Glutamatergic neuron (in vitro differentiated cells): ENCODE measurements at places on chromosomes 2 and 18. TPM values are rescaled to one million over a fixed set of nuclear protein-coding genes. Genes with fewer than 3 reads are reported as not detected.

DNA sequence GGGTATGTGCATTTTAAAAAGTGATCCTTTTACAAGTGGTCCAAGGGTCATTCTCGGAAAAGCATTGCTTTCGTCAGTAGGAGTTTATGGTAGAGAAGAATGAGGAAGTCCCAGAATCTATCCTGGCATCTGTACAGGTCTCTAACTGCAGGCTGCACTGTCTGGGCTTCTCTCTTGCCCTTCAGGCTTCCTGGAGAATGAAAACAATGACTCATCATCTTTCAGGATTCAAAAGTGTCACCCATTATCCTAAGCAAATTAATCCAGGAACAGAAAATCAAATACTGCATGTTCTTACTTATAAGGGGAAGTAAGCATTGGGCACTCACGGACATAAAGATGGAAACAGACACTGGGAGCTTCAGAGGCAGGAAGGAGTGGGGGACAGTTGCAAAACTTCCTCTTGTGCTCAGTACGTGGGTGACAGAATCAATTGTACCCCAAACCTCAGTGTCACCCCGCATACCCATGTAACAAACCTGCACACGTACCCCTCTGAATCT is 60.2 kb upstream of the TXNDC2 start:
- H3K4me3 ChIP-seq, result no peak overlapping the region
- H3K27me3 ChIP-seq, result no peaks in the 10 kb centered on the region
- no peak overlapping the region for H3K27ac ChIP-seq
- no peaks in the 10 kb centered on the region for H3K36me3 ChIP-seq
- H3K4me1 ChIP-seq, result peaks cover 7% of the 10 kb centered on the region

DNA sequence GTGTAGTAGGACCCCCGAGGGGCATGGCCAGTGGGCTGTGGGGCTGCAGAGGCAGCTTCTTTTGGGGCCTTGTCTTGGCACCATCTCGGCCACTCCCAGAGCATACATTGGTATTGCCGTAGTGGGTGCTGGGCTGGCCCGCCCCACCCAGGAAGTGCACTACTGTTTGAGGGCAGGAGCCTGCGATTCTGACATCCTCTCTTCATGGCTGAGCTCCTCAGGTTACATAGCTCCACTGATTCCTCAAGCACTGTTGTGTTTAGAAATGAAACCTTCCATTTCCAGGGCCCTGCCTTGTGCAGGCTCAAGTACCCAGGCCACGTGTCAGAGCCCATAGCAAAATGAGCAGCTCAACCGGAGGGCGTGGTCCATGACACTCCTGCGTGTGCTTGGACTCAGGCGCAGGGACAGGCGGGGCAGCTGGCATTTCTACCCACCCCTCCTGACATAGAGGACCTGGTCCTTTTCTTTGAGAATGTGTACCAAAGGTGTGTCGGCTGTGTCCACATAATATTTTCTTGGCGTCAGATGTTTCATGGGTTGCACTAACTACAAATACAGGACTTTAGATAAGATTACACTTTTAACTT is 67.9 kb downstream of the DGKD start:
- DNase-seq, result no peak
- H3K27ac ChIP-seq, result no peak overlapping the region
- H3K27me3 ChIP-seq, result peaks cover 5% of the 10 kb centered on the region
- no peaks in the 10 kb centered on the region for H3K36me3 ChIP-seq

DNA sequence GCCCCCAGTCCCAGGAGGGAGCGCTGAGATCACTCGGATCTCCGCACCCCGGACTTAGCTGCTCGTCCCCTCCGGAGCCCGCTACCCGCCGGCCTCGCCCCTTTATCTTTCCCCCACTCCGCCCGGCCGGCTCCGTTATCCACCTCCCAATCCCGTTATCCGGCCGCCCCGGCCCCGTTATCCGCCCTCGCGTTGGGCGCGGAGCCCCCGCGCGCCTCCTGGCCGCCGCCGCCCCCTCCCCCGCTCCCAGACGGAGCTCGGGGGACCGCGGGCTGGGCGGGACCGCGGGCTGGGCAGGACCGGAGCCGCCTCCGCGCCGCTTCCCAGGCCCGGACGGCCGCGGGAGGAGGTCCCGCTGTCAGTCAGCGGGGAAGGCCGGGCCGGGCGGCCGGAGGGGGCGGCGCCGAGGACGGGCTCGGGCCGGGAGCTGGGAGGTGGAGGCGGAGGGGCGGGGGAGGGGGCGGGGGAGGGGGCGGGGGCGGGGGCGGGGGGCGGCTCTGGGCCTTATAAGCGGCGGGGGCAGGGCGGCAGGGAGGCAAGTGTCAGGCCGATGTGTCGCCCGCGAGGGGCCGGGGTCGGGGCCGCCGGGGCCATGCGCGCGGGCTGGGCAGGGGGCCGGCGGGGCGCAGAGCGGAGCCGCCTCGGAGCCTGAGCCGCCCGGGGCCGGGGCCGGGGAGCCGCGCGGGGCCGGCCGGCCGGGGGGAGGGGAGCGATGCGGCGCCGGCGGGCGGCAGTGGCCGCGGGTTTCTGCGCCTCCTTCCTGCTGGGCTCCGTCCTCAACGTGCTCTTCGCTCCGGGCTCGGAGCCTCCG is at the start of gene PKDCC:
TSS of gene PKDCC (plus strand) at position 534 of the 811 bp plus-strand sequence. CDS start at position 713, 179 bp downstream.
- peaks cover 33% of the 10 kb centered on the region for H3K4me1 ChIP-seq
- H3K36me3 ChIP-seq, result peaks cover 10% of the 10 kb centered on the region
- H3K4me3 ChIP-seq, result peak within 1 kb of the TSS; percentile 99
- peak within 1 kb of the TSS; percentile 100 for H3K27ac ChIP-seq
- peak; percentile 94 for DNase-seq

COLEC12 gene
- total RNA-seq, result 0.20 TPM

COPS9 gene
- 121 TPM for total RNA-seq

DNA sequence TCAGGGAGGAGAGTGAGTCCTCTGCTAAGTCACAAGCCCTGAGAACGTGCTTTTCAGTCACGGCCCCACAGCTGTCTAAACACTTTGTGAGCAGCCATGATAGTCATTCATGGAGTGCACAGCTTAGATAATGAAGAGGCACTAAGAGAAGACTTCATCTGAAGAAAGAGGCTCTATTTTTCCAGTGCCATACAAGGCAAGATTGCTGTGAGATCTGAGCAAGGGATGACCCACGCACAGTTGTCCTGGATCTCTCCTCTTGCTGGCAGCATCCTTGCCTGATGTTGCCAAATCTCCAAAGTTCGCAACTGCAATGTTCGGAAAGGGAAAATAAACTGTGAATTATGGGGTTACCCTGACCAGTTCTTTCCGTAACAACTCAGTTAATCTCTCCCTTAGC is 418.7 kb downstream of the MEIS1 start:
- DNase-seq, result no peak
- no peak overlapping the region for H3K4me3 ChIP-seq
- H3K27ac ChIP-seq, result no peak overlapping the region
- no peaks in the 10 kb centered on the region for H3K27me3 ChIP-seq

- H3K36me3 ChIP-seq, result no peaks in the 10 kb centered on the region
- H3K4me3 ChIP-seq, result no peak overlapping the region
- peaks cover 8% of the 10 kb centered on the region for H3K4me1 ChIP-seq
- no peak for DNase-seq
Observed at GRCh38 chr18:12958478-12958877, 10.7 kb downstream of the SEH1L start.

DCC gene
- 5.6 TPM for total RNA-seq

DNA sequence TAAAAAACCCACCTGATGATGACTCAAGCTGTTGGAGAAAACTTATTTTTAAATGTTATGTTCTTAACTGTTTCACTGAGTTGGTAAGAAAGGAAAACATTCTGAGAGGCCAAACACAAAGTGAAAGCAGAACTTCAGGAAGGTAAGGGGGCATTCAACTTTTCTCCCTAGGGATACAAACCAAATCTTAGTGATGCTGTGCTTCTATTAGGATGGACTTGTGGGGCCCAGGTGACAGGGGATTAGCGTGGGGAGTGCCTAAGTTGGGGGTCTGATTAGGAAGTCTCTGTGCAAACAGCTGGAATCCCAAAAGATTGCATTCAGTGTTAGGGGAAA is 18.5 kb downstream of the PDCL3 start:
- H3K36me3 ChIP-seq, result peaks cover 11% of the 10 kb centered on the region
- H3K4me1 ChIP-seq, result no peaks in the 10 kb centered on the region
- no peaks in the 10 kb centered on the region for H3K27me3 ChIP-seq

DNA sequence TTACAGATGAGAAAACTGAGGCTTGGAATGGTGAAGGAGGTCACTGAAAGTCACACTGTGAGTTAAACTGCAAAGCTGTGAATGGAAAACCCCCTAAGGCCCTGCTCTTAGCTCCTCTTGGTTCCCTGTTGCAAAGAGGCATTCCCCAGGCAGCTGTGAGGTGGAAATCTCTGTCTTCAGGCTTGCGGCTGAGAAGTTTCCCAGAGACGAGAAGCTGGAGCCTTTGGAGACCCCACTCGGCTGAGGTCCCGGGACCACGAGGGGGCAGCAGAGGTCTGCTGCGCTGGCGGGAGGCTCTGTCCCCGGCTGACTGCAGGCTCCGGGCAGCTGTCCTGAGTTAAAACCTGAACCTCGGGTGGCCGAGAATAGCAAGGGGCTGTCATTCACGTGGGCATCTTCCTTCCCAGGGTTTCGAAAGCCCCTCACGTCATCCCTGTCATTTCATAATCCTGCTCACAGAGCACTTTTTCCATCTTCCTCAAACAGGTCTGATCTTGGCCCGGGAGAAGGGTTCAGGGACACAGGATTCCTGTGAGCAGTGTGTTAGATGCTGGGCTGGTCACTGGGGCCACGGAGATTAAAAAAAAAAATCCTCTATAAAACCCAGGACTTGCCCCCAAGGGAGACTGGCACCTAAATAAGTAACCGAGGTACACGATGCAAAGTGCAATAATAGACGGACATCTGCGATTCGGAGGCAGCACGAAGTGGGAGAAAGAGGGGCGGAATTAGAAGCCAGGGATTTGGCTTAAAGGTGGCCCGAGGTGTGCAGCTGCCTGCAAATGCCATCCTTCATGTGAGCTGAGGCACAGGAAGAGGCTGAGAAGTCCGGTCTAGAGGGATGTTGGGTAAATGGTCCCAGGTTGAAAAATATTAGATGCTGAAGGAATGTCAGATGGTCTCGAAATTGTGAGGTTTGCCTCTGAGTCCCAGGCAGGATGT is 24.6 kb upstream of the ATOH8 start:
- peak; percentile 95 for DNase-seq
- H3K27ac ChIP-seq, result no peak overlapping the region
- no peak overlapping the region for H3K4me3 ChIP-seq
- peaks cover 19% of the 10 kb centered on the region for H3K4me1 ChIP-seq
